Activated CD4-positive, alpha-beta memory T cell treated with anti-CD3 and anti-CD28 coated beads, Interleukin-2, amount 10 ng/mL, durations not matched to agents 7 days and 5 days (primary cell): ENCODE measurements at places on chromosomes 4 and X. TPM values are rescaled to one million over a fixed set of nuclear protein-coding genes. Genes with fewer than 3 reads are reported as not detected.

The CXCL1 gene
- total RNA-seq: not detected

DNA sequence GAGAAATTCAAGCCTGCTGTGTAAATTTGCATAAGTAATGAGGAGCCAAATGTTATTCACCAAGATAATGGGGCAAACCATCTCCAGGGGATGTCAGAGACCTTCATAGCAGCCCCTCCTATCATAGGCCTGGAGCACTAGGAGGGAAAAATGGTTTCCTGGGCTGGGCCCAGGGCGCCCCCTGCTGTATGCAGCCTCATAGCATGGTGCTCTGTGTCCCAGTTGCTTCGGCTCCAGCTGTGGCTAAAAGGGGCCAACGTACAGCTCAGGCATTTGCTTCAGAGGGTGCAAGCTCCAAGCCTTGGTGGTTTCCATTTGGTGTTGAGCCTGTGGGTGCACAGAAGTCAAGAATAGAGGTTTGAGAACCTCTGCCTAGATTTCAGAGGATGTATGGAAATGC is 859.3 kb downstream of the RPA4 start:
- H3K4me3 ChIP-seq: no peak overlapping the region
- no peaks in the 10 kb centered on the region for H3K36me3 ChIP-seq
- no peak overlapping the region for H3K27ac ChIP-seq
- no peaks in the 10 kb centered on the region for H3K27me3 ChIP-seq
- no peaks in the 10 kb centered on the region for H3K4me1 ChIP-seq

- H3K4me3 ChIP-seq: no peak overlapping the region
- no peaks in the 10 kb centered on the region for H3K36me3 ChIP-seq
- no peaks in the 10 kb centered on the region for H3K27me3 ChIP-seq
- H3K27ac ChIP-seq: no peak overlapping the region
- H3K4me1 ChIP-seq: no peaks in the 10 kb centered on the region
- DNase-seq: no peak
Observed at GRCh38 chr4:61740886-61741285, 540.8 kb downstream of the ADGRL3 start.

DNA sequence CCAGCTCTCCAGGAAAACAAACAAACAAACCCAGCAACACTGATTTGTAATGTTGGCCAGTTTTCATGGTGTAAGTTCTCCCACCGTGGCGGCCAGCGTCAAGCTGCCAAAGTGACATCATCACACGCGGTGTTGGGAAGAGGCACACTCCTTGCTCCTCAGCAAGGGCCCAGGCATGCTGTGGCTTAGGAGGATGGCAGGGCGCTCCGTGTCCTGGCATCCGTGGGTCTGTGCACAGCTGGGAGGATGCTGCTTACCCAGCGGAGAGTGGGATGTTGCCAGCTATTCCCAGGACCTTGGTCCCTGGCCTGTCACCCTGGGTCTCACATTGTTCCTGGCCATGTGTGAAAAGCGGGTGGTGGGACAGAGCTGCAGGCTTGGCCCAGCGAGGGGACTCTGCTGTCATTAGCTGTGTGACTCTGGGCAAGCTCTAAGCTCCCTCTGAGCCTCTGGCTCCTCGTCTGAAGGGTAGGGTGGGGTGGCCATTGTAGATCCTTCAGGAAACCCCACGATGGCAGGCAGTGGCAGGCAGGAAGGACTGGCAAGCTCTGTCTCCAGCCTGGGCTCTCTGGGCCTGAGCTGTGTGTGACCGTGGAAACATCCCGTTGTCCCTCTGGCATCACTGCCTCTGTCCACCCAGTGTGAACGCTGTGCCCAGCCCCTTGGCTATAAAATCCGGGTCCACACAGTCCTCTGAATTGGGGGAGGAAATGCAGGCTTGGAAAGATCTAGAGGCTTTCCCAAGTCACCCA is 10.8 kb downstream of the PSAPL1 start:
- H3K27me3 ChIP-seq: no peaks in the 10 kb centered on the region
- no peaks in the 10 kb centered on the region for H3K36me3 ChIP-seq
- no peak overlapping the region for H3K4me3 ChIP-seq

DNA sequence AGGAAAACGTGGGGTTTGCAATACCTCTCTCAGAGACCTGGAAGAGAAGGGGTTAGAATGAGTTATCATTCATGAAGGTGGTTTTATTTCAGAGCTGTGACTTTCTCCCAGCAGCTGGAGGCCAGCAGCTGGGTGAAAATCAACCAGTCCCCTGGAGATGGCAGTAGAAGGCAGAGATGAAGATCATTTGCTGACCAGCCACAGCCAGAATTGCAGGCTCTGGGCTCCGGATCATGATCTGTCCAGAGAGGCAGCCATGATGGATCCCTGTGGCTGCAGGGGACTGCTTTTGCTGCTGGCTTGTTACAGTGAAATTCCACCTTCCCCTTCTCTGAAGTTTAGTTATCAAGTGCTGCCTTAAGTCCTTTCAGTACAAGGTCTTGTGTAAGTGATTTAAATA is 46.9 kb upstream of the TAB3 start:
- H3K27ac ChIP-seq: no peak overlapping the region
- H3K36me3 ChIP-seq: no peaks in the 10 kb centered on the region
- H3K4me3 ChIP-seq: no peak overlapping the region
- no peaks in the 10 kb centered on the region for H3K27me3 ChIP-seq
